ENCODE measurements at places on chromosomes 4 and X.

DNA sequence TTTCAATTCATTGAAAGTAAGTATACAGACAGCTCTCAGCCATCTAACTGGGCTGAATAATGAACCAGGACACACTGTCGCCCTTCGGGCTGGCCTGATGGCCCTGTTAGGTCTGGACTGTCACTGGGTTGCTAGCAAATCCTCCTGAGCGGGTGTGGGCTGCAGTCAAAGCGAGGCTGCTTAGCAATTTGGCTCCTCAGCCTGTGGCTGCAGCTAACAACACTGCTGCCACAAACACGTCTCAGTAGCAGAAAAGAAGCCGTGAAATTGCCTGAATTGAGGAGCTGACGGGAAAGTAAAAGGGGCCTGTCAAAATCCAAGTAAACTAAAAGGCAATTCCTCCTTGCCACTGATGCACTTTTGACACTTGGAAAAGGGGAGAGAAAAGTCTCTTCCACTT is 72.8 kb downstream of the SMIM20 start:
- no peak for DNase-seq

- DNase-seq, result no peak
These were observed 242.8 kb upstream of the JADE1 start for GRCh38 chr4:128566693-128567092.

DNA sequence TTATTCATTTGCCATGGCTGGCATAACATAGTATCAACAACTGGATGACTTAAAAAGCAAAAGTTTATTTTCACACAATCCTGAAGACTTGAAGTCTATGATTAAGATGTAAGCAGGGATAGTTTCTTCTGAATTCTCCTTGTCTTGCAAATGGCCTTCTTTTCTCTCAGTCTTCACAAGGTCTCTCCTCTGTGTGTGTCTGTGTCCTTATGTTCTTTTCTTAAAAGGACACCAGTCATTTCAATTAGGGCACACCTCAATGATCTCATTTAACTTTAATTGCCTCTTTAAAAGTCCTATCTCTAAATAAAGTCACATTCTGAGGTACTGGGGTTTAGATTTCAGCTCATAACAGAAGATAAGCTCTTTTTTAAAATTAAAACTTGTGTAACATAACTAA is 399.7 kb downstream of the PABPC4L start:
- no peak for DNase-seq

GRCh38 chr4:89929425-89930159 is 34.9 kb downstream of the MMRN1 start:
- DNase-seq, result peak; percentile 78

GRCh38 chrX:137227151-137227550 is 193.4 kb upstream of the GPR101 start:
- DNase-seq, result no peak

DNA sequence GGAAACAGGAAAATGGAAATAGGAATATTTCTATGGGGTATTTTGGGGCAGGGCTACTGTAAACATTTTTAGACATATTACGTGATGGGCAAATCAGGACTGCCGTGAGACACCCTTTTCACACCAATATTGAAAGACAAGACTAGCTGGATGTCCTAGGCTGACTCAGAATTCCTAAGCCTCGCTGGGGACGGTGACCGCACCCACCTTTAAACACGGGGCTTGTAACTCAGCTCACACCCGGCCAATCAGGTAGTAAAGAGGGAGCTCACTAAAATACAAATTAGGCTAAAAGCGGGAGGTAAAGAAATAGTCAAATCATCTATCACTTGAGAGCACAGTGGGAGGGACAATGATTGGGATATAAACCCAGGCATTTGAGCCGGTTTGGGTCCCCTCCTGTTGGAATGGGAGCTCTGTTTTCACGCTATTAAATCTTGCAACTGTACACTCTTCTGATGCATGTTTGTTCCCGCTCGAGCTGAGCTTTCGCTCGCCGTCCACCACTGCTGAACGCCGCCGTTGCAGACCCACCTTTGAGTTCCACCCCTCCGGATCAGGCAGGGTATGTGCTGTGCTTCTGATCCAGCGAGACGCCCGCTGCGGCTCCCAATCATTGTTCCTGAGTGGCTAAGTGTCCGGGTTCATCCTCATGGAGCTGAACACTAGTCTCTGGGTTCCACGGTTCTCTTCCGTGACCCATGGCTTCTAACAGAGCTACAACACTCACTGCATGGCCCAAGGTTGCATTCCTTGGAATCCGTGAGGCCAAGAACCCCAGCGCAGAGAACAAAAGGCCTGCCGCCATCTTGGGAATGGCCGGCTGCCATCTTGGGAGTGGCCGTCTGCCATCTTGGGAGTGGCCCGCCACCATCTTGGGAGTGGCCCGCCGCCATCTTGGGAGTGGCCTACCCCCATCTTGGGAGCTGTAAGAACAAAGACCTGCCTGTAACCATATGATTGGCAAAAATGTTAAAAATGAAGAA is 152.6 kb downstream of the CRLF2 start:
- DNase-seq, result no peak

- DNase-seq, result no peak
These were observed 213.8 kb upstream of the LDB2 start for GRCh38 chr4:17112292-17112659.

DNA sequence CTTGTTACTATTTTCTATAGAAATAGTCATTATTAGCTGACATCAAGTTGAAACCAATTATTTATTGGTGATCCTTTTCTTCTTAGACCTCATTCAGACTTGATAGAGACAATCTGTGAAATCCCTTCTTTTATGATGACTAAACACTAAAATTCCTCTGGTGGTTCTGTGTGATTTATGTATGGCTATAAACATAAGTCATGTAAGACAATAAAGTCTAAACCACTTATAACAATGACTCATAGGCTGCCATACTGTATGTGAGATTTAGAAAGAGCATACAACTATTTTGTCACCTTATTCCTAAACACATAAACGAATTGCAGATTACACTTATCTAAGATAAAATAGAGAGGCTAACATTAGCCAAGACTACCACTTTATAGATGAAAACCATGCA is 101.1 kb upstream of the PRR32 start:
- no peak for DNase-seq

GRCh38 chr4:165723051-165723795 is 149.8 kb upstream of the TLL1 start:
- no peak for DNase-seq

- peak; percentile 49 for DNase-seq
These were observed 11.9 kb downstream of the TMPRSS11D start for GRCh38 chr4:67871867-67872266.

DNA sequence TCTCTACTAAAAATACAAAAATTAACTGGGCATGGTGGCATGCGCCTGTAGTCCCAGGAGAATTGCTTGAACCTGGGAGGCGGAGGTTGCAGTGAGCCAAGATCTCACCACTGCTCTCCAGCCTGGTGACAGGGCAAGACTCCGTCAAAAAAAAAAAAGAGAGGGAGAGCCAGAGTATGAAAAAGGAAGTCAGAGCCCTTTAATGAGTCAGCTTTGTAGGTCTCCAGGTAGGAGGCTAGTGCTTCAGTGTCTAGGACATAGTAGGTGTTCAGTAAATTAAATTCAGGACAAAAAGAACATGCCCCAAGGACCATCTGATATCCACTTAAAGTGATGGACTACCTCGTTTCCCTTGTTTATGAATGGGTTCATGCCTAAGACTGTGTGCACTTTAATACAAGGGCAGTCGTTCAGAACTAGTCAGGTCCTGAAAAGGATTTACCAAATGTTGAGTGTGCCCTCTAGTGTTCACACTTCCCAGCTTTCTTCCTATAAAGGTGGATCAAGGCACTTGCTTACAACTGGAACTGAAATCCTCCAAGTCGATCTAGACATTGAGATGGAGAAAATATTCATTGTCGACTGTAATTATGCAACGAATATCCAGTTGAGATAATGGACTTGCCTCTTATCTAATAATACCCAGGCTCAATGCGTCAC is 29.0 kb downstream of the F9 start:
- DNase-seq, result peak; percentile 68

GRCh38 chr4:83128240-83128929 is 13.9 kb upstream of the PLAC8 start:
- DNase-seq, result no peak

DNA sequence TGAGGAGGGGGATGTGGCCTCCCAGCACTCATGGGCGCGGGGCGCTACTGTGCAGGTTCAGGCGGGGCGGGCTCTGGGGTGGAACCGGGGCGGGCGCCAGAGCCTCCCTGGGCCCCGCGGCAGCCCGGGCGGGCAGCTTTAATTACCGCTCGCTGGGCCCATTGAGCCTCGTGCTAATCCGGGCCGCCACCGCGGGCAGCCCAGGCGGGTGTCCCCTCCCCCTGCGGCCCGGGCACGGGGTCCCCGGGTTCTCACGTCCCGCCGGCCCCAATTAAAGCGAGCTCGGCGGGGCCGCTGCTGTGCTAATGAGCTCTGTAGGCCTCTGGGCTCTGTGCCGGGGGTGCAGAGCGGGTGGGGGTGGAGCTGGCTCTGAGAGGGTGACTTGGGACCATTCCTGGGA is 22.8 kb upstream of the FGFR3 start:
- DNase-seq, result no peak

- DNase-seq, result no peak
These were observed 50.0 kb downstream of the GRK4 start for GRCh38 chr4:3013323-3013722.

DNA sequence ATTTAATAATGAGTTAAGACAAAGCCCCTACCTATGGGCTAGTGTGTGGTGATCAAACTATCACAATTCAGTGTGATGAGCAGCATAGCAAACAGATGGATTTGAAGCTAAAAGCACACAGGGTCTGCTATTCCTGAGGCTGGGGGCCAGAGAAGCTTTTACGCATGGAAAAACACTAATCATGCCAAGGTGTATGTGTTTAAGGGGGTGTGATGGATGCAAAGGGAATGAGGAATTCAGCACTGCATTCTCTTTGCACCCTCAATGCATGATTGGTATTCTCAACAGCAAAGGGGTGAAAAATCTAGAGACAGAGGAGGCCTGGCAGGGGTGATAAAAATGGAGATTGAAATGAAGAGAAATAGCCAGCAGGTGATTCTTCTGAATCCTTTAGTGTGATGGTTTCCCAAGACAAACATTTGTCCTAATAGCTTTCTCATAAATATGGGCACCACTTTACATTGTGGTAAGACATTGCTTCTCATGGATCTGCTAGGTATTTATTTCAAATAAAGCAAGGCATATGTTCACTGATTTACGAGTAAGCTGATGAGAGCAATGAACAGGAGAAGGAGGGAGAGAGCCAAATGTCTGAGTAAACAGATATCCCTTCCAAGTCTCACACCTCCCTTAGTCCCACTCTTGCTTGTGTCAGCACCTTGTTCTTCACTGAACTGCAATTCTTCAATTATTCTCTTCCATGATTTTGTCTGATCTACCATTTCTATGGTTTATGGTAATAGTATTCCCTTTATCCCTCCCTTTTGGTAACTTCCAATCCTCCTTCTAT is 15.7 kb downstream of the C1QTNF7 start:
- no peak for DNase-seq

DNA sequence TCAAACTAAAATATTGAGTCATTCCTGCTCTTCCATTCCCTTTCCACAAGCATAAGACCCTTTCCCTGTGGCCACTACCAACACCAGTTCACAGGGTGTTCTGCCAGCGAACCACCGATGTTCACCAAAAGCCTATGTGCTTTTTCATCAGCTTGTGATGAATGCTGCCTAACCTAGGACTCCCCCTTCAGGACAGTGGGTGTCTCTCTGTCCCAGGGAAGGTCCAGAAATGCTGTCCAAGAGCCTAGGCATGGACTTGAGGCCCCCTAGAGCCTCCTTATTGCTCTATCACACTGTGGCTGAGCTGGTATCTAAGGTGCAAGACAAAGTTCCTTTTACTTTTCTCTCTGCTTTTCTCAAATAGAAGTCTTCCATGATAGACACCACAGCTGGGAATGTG is 1015.6 kb downstream of the PCDH19 start:
- no peak for DNase-seq

- no peak for DNase-seq
These were observed 49.1 kb downstream of the GALNT7 start for GRCh38 chr4:173217727-173218126.

DNA sequence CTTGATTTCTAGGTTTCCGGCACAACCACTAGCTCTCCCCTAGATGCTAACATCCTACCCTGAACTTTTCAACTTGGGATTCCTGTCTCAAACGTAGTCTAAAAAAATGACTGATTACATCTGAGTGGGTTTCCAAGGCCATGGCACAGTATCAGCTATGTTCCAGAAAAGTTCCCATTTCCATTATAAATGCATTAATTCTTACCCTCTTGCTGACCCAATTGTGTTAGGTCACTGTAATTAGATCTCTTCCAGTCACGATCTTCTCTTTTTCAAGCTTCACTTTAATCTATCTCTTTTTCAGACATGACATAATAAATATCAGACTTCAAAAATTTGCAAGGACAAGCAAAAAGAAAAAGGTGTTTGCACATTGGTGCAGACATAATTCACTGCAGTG is 50.6 kb upstream of the PDE5A start:
- DNase-seq, result no peak

- DNase-seq, result no peak
These were observed 168.7 kb upstream of the HAND2 start for GRCh38 chr4:173698557-173699262.

DNA sequence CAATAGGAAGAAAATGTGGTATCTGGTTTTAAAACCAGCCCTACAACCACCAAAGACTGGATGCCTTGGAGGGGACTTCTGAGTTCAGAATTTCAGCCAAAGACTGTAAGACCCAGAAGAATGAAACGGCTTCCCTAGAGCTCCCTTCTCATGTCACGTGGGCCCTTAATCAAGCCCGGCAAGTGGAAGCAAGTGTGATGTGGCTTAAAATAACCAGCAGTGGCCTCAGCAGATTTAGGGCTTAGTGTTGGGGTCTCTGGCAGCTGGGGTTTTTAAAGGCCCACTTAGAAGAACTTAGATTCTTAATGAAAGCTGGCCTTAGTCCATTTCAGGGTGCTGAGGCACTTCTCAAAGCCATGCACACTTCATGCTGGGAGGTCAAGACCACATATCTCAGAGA is 111.2 kb upstream of the TBC1D9 start:
- DNase-seq, result no peak

GRCh38 chr4:1612278-1613098 is 71.6 kb downstream of the FAM53A start:
- no peak for DNase-seq

GRCh38 chrX:28586286-28586685 is 960 bp upstream of the IL1RAPL1 start:
- no peak for DNase-seq

DNA sequence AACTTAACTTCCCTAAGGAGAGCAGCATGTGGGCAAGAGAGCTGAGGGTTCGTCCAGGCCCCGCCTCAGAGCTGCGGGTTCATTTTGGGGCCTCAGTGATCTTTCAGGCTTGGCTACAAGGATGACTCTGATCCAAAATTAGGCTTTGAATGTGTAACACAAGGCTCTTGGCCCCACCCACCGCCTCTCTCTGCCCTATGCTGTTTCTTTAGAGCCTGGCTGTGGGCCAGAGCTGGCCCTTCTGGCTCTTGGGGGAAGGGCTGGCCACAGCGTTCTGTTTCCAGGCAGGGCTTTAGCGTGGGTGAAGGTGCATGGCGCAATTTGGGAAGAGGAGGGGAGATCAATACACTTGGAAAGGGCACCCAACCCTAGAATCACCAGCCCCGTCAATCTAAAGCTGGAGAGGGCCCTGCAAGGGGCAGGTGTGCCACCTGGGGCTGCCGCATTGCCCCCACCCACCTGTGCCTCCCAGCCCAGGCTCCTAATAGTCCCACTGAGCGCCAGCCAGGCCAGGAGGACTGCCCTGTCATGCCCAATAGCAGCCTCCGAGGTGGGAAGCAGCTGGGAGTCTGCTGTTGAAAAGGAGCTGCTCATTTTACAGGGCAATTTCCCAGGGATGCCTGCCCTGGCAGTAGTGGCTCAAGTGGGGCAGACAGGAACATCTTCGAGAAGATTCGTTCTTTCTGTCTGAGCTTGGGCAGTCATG is 84.5 kb upstream of the MAML3 start:
- no peak for DNase-seq

Data from MM.1S (cell line).